EL (cell line): ENCODE measurements at places on chromosomes 1 and 21.
A peak's percentile ranks its signal among the peaks of the same experiment; 100 is the strongest.

GRCh38 chr1:110700767-110701166 lies 26.0 kb upstream of the KCNA3 start:
- no peak for DNase-seq

- no peak for DNase-seq
Observed at GRCh38 chr1:226118357-226118756, 55.8 kb downstream of the H3-3A start.

- peak; percentile 26 for DNase-seq
Observed at GRCh38 chr1:9859281-9860014, 35.7 kb upstream of the CLSTN1 start.

DNA sequence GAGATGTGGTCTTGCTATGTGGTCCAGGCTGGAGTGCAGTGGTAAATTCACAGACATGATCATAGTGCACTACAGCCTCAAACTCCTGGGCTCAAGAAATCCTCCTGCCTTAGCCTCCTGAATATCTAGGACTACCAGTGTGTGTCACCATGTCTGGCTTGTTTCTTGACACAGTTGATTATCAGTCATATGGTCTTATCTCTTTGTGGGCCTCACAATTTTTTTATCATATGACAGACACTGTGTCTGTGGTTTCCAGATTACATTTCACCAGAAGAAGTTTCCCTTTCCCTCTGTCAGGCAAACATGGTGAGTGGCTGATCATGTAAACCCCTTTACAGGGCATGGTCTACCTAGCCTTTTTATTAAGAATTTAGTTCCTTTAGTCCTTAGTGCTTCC lies 96.1 kb downstream of the HFM1 start:
- DNase-seq, result no peak

GRCh38 chr21:45935628-45936027 lies 45.9 kb upstream of the COL6A1 start:
- DNase-seq, result no peak

DNA sequence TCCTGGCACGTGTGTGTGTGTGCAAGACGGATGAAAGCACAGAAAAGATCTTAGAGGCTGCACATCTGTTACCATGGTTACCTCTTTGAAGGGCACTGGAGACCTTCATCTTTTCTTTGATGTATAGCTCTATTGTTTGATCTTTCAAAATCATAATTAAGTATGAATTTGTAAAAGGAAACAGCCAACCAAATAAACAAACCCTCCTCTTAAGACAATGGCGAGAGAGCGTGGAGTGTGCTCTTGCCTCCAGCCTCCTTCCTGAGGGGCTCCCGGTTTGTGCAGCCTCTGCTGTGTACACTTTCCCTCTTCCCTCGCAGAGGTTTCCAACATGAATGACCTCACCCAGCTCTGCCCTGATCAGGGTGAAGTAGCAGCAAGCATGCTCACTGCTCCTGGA lies 27.9 kb downstream of the CACNA1S start:
- no peak for DNase-seq

GRCh38 chr1:160755911-160756848 lies 17.1 kb downstream of the SLAMF7 start:
- DNase-seq, result no peak

- no peak for DNase-seq
Observed at GRCh38 chr1:63142001-63142400, 180.4 kb upstream of the FOXD3 start.

DNA sequence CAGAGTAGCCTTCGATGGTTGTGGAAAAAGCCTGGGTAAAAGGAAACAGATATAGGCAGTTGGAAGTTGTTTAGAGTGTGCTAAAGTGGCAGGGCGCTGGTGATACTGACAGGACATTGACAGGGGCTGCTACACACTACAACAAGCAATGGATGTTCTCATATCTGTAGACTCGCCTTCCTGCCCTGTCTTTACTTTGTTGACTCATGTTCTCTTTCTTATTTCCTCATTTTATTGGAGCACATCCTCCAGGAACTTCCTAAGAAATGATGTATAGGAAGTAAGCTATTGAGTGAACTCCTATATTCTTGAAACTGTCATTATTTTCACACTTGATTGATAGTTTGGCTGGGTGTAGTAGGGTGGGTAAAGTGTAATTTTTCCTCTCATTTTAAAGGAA lies 51.0 kb downstream of the C4BPA start:
- DNase-seq, result no peak

- DNase-seq, result peak; percentile 46
Observed at GRCh38 chr1:21672478-21673276, 3.5 kb upstream of the RAP1GAP start.

DNA sequence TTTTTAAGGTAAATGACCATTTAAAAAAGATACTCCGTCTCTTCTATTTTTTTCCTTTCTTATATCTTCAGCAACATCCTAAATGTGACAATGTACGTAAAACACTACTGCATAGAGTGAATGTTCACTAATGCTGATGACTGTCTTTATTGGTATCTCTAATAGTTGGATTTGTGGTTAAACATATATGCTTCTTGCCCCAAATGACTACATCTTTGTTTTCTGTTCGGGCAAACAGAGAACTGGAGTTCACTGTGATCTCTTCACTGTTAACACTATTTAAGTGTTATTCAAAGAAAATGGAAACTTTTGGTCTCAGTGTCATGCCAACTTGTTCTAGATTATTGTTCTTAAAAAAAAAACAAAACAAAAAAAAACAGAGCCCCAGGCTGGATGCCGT lies 109.4 kb downstream of the KIF26B start:
- no peak for DNase-seq

- DNase-seq, result no peak
Observed at GRCh38 chr1:84000196-84000885, 1.4 kb upstream of the TTLL7 start.

GRCh38 chr1:53163291-53163768 lies 20.9 kb upstream of the SLC1A7 start:
- DNase-seq, result no peak

DNA sequence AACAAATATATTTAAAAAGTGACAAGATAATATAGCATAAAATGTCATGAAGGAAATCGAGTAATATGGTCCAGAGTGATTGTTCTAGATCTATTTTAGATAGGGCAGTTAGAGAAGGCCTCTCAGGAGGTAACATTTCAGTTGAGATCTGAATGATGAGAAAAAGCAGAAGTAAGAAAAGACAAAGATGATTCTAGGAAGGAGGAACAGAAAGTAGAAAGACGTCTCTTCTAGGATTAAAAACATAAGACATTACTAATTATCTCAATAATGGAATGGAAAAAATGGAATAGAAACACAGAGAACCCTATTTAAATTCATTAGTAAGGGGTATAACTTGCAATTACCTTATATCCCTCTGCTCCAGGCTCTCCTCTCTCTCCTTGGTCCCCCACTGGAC lies 130.0 kb upstream of the ZNHIT6 start:
- no peak for DNase-seq

DNA sequence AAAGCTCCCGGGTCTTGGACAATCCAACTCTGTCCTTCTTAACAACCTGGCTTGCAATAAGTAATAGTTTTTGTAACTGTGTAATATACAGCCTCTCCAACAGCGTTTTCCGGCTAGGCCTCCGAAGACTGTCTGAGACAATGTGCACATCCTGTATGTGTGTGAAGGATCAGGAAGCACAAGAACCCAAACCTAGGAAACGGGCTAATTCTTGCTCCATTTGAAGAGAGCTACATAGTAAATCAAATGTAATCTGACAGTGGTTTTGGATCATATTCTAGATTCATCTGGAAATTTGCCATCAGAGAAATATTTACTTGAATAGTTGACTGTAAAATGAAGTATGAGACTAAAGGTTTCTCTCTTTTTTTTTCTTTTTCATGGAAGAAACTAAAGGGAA lies 1.2 kb downstream of the GPR52 start:
- DNase-seq, result no peak

GRCh38 chr1:84174051-84174556 lies 30.0 kb downstream of the PRKACB start:
- DNase-seq, result peak; percentile 80

- DNase-seq, result no peak
Observed at GRCh38 chr1:245169376-245169775, 14.6 kb downstream of the KIF26B start.

GRCh38 chr1:8914466-8914865 lies 31.2 kb upstream of the CA6 start:
- no peak for DNase-seq

GRCh38 chr1:235298758-235299157 lies 29.2 kb downstream of the ARID4B start:
- DNase-seq, result no peak

DNA sequence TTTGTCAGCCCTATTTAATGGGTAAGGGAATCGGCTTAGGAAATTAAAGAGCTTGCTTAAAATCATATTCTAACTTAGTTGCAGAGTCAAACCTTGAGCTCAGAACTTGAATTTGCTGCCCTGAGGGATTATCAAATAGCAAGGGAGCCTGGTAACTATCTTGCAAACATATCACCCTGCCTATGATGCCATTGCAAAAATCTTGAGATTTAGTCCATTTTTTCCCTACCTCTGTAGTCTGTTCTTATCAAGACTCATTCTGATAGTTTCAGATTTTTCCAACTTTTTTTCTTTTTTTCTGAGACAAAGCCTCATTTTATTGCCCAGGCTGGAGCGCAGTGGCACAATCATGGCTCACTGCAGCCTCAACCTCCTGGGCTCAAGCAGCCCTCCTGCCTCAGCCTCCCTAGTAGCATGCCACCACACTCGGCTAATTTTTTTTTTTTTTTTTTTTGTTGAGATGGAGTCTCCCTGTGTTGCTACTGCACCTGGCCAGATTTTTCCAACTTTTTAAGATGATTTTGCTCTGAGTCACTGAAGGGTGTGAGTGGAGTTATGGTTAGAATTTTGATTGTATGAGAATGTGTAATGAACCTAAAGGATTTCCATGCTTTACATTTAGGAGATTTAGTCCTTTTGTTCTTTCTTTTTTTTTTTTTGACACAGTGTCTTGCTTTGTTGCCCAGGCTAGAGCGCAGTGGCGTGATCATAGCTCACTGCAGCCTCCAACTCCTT lies 12.2 kb downstream of the SARS1 start:
- peak; percentile 45 for DNase-seq

DNA sequence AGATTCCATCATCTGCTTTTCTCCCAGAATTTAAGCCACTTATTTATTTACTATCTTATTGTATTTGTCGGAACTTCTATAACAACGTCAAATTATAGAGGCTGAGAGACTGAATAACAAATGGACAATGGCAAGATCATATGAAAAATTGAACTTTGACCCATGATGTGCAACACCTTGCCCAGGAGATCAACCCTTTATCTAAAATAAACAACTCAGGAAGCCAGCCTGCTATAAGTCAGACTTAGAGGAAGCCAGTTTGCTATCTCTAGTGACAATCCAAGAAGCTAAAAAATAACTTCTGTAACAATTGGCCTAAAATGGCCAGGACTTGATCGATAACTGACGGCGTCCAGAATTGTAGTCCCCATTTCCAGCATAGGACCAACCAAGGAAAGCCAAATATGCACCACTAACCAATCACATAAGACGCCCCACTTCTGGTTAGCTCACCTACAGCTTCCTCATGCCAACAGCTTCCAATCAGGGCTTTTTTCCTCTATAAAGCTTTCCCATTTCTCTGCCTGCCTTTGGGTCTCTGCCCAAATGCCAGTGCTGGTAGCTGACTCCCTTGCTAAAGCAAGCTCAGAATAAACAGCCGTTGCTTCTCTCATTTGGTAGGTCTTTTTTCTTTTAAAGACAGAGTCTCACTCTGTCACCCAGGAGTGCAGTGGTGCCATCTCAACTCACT lies 28.5 kb downstream of the ANP32E start:
- no peak for DNase-seq

DNA sequence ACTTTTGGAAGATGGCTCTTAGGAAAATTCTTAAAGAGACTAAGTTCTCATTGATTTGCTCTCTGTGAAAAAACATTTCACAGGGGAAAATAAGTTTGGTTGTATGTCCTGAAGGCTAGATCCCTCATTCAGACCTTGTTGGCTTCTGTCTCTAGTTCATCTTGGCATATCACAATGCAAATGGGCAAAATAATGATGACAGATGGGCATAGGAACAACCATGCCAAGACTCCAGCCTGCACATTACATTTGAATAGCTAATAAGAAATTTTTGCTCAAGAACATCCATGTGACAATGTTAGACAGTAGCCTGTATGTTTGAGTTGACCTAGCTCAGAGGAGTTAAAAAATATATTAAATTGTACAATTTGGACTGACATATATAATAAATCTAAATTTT lies 292.9 kb downstream of the PLA2G4A start:
- DNase-seq, result no peak

DNA sequence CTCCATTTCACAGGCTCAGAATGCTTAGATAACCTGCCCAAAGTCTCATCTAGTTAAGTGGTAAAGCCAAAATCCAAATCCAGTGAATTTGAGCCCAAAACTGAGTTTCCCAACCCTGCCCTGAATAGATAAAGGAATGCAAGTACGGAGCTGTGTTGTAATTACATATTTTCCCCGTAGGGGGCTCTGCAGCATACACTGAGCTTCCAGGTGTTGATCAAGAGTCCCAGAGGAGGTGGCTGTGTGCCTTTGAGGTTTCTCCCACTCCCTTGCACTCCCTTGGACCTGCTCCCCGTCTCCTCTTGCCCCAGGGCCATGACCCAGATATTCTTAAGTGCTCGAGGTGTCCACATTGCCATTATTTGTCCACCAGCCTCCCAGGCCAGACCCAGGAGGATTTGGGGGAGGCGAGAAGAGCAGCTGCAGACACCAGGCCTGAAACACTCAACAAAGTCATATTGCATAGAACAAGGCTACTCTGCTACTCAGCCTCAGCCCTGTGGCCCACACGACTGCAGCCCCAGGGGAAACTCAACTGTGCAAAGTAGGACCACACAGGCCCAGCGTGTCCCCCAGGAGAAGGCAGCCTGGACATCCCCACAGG lies 18.4 kb upstream of the LY9 start:
- DNase-seq, result peak; percentile 17

DNA sequence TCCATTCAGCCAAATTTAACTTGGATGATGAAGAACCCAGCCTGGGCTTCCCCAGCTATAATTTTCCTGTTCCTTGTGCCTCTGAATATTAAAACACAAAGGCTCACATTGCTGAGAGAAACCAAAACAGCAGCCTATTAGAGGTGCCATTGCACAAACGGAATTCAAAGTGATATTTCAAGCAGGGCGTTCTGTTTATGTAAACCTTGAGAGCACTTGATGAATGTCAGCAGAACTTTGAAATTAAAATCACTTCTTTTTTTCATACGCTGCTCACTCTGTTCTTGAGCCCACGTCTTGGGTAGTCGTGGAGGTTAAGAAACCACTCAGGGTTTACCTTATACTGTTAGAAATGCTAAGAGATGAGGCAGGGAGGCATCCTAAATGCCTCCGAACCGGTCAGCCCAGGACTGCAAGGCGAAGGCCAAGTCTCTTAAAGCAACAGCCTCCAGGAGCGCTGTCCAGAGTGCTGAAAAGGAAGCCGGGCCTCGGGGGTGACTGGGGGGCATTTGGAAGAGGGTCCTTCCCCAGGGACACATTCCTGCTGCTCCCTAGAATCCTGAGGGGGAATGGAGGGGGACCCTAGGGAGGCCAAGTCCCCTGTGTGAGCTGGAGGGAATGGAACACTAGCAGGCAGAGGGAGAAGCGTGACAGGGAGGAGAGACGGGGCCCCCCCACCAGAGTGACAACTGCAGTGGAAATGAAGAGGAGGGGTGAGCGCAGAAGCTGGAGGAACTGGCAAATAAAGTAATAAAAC lies 154.8 kb upstream of the VAMP3 start:
- DNase-seq, result peak; percentile 37

- DNase-seq, result peak; percentile 56
Observed at GRCh38 chr21:43634618-43635017, 24.7 kb downstream of the HSF2BP start.

GRCh38 chr1:25065795-25066238 lies 135.7 kb upstream of the RUNX3 start:
- DNase-seq, result peak; percentile 77

- DNase-seq, result no peak
Observed at GRCh38 chr1:156657741-156658319, 15.9 kb downstream of the BCAN start.

- no peak for DNase-seq
Observed at GRCh38 chr1:18637962-18638834, 7.6 kb downstream of the PAX7 start.
